ENCODE measurements at places on chromosomes 2 and 18. TPM values are rescaled to one million over a fixed set of nuclear protein-coding genes. Genes with fewer than 3 reads are reported as not detected.

SPATA3 gene
- total RNA-seq = not detected

CHRNG gene
- total RNA-seq = not detected

TUBA4B gene
- not detected for total RNA-seq

C2orf74 gene
- total RNA-seq = 20.2 TPM

PJVK gene
- 0.66 TPM for total RNA-seq

M1AP gene
- total RNA-seq = not detected

RBKS gene
- 0.99 TPM for total RNA-seq

GAD1 gene
- 0.18 TPM for total RNA-seq

RSAD2 gene
- 0.19 TPM for total RNA-seq

NYAP2 gene
- not detected for total RNA-seq

TXNDC2 gene
- total RNA-seq = not detected

SIX3 gene
- not detected for total RNA-seq

GPR39 gene
- 0.38 TPM for total RNA-seq

POTEC gene
- not detected for total RNA-seq

BMP10 gene
- not detected for total RNA-seq

GAL3ST2 gene
- total RNA-seq = not detected

MROH2A gene
- not detected for total RNA-seq

RESP18 gene
- not detected for total RNA-seq

VWA3B gene
- total RNA-seq = not detected

PTGR3 gene
- total RNA-seq = 10.1 TPM

TAF4B gene
- total RNA-seq = 3.4 TPM

MAPRE2 gene
- 35.4 TPM for total RNA-seq

CCDC68 gene
- total RNA-seq = 5.9 TPM

CELF4 gene
- total RNA-seq = not detected

TWSG1 gene
- total RNA-seq = 60.2 TPM

XDH gene
- total RNA-seq = not detected

B3GNT7 gene
- 0.09 TPM for total RNA-seq

LDAH gene
- 17.6 TPM for total RNA-seq

CNNM4 gene
- total RNA-seq = 2.0 TPM

SLC19A3 gene
- 0.09 TPM for total RNA-seq

OR6B2 gene
- not detected for total RNA-seq

KCNG2 gene
- total RNA-seq = not detected

ANKRD62 gene
- total RNA-seq = not detected
